ENCODE measurements at places on chromosomes 16 and 17.

GRCh38 chr17:16882243-16882925, 89.5 kb downstream of the TNFRSF13B start:
- H3K27me3 ChIP-seq = no peaks in the 10 kb centered on the region
- H3K36me3 ChIP-seq = no peaks in the 10 kb centered on the region
- no peaks in the 10 kb centered on the region for H3K4me1 ChIP-seq
- no peak for DNase-seq
- no peak overlapping the region for H3K4me3 ChIP-seq

DNA sequence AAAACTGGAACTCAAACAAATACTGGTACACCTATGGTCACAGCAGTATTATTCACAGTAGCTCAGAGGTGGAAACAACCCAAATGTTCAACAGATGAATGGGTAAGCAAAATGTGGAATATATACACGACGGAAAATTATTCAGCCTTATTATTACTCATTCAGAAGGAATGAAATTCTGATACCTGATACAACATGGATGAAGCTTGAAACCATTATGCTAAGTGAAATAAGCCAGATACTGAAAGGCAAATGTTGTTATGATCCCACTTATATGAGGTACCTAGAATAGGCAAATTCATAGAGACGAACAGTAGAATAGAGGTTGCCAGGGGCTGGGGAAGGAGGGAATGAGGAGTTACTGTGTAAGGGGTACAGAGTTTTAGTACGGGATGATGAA, 27.1 kb upstream of the MYLK3 start:
- no peak overlapping the region for H3K4me3 ChIP-seq
- DNase-seq = no peak
- no peak overlapping the region for H3K27ac ChIP-seq
- H3K36me3 ChIP-seq = no peaks in the 10 kb centered on the region

- H3K27ac ChIP-seq = no peak overlapping the region
- H3K4me1 ChIP-seq = no peaks in the 10 kb centered on the region
- no peak for DNase-seq
- no peaks in the 10 kb centered on the region for H3K27me3 ChIP-seq
- no peaks in the 10 kb centered on the region for H3K36me3 ChIP-seq
- H3K4me3 ChIP-seq = no peak overlapping the region
These were observed 78.4 kb upstream of the CDC42EP4 start for GRCh38 chr17:73390221-73390620.

- no peak overlapping the region for H3K4me3 ChIP-seq
- no peak for DNase-seq
- peaks cover 70% of the 10 kb centered on the region for H3K36me3 ChIP-seq
- no peaks in the 10 kb centered on the region for H3K27me3 ChIP-seq
- H3K4me1 ChIP-seq = no peaks in the 10 kb centered on the region
These were observed 10.0 kb downstream of the POLDIP2 start for GRCh38 chr17:28347261-28347891.

GRCh38 chr17:76150712-76151622, 9.9 kb upstream of the FOXJ1 start:
- no peaks in the 10 kb centered on the region for H3K4me1 ChIP-seq
- peak overlapping the region; percentile 23 for H3K27ac ChIP-seq
- H3K36me3 ChIP-seq = no peaks in the 10 kb centered on the region

GRCh38 chr16:57758331-57759117, 23.0 kb downstream of the KATNB1 start:
- DNase-seq = no peak
- no peak overlapping the region for H3K4me3 ChIP-seq
- H3K27ac ChIP-seq = no peak overlapping the region
- H3K36me3 ChIP-seq = peaks cover 23% of the 10 kb centered on the region

DNA sequence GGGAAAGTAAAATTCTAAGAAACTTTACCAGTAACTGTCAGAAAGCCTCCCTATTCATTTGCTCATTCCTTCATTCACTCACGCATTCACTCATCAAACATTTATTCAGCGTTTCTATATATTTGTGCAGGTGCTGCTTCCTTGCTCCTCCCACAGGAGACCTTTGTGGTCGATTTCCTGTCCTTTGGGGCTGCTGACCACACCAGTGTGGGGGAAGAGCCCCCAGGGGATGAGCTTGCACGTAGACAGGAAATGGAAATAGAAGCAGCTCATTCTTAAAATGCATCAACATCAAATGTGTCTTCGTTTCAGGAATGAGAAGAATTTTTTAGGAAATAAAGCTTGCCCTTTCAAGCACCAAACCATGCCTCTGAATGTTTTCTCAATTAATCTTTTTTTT, 9.6 kb downstream of the PIK3R6 start:
- no peak for DNase-seq
- no peaks in the 10 kb centered on the region for H3K4me1 ChIP-seq
- no peaks in the 10 kb centered on the region for H3K27me3 ChIP-seq
- no peaks in the 10 kb centered on the region for H3K36me3 ChIP-seq
- no peak overlapping the region for H3K4me3 ChIP-seq

GRCh38 chr17:28759256-28759865, 15.6 kb downstream of the TRAF4 start:
- H3K27me3 ChIP-seq = no peaks in the 10 kb centered on the region
- peaks cover 16% of the 10 kb centered on the region for H3K36me3 ChIP-seq
- H3K27ac ChIP-seq = no peak overlapping the region
- no peak overlapping the region for H3K4me3 ChIP-seq

DNA sequence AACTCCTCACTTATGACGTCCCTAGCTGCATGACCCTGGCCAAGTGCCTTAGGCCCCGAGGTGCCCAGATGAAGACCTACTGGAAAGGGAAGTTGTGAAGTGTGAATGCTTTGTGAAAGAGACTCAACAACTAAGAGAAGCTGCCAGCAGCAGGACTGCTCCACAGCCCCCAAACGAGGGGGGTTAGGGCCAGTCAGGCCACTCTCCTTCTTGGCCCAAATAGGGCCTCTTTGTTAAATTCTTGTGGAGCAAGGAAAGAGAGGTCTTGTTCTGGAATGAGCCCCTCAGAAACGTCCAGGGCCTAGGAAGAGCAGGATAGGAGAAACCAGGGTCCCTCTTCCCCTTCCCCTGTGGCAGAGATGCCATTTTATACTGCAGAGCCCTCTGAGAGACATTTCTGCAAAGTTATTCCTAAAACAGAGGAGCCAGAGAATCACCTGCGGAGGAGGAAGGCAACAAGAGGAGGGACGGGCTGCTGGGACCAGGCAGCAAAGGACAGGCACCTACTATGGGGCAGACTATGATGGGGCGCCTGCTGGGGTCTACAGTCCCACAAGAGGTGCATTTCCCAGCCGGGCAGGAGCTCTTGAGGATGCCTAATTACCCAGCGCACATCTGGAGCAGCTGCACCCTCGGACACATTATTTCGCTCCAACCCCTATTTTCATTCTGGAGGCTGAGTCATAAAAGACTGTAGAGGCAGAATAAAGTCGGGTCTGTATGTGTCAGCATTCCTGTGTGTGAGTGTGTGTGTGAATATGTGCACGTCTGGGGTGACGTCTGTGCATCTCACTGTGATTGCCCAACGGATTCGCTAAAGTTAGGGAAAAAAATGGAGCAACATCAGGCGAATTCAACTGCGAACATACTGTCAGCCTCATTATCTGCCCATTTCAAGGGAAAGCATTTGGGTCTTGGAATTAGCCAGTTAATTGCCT, 11.4 kb upstream of the HOXB9 start:
- no peak overlapping the region for H3K27ac ChIP-seq
- no peak for DNase-seq
- peaks cover 78% of the 10 kb centered on the region for H3K27me3 ChIP-seq
- peaks cover 4% of the 10 kb centered on the region for H3K4me1 ChIP-seq
- no peaks in the 10 kb centered on the region for H3K36me3 ChIP-seq

- H3K36me3 ChIP-seq = no peaks in the 10 kb centered on the region
- H3K4me3 ChIP-seq = no peak overlapping the region
- H3K4me1 ChIP-seq = peaks cover 8% of the 10 kb centered on the region
- no peak for DNase-seq
These were observed 58.5 kb downstream of the HS3ST3B1 start for GRCh38 chr17:14359163-14360020.

- H3K4me3 ChIP-seq = peak within 1 kb of the TSS; percentile 88
- H3K4me1 ChIP-seq = peaks cover 18% of the 10 kb centered on the region
- H3K27me3 ChIP-seq = no peaks in the 10 kb centered on the region
- peak within 1 kb of the TSS; percentile 88 for H3K27ac ChIP-seq
- DNase-seq = peak; percentile 92
These were observed at the start of gene BPTF for GRCh38 chr17:67824735-67825626. BPTF (plus strand) TSS chr17:67825503; CDS start chr17:67825725, 222 bp downstream.

DNA sequence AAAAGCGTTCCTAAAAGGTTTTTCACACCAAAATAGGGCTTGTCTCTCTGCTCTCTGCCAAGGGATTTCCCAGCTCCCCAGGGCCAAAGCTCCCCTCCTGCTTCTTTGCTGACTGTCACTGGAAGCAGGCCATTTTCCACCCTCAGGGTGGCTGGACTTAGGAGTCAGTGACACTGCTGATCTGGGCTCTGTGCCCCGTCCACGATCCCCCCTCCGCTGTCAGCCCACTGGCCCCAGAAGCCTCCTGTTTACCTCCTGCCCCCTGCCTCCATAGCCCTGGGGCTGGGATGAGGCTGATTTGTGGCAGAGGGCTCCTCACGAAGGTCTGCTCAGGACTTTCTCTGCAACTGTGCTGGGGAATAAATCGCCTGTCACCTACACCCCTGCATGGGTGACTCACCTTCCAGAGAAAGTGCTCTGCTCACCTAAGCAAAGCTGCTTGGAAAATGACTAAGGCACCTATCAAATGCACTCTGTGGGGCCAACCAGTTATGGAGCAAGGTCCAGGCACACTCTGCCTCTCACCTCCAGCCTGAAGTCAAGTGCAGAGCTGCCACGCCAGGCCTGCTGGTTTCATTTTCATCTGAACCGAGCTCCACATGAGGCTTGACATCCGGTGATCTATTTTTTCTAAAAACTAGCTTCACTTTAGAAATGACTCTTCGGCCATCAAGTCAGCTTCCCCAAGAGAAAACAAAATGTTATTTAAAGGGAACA, 4.9 kb downstream of the MAP3K14 start:
- H3K27me3 ChIP-seq = no peaks in the 10 kb centered on the region
- peak; percentile 90 for DNase-seq
- peak overlapping the region; percentile 11 for H3K4me3 ChIP-seq
- H3K36me3 ChIP-seq = no peaks in the 10 kb centered on the region
- peak overlapping the region; percentile 89 for H3K27ac ChIP-seq
- peaks cover 89% of the 10 kb centered on the region for H3K4me1 ChIP-seq

DNA sequence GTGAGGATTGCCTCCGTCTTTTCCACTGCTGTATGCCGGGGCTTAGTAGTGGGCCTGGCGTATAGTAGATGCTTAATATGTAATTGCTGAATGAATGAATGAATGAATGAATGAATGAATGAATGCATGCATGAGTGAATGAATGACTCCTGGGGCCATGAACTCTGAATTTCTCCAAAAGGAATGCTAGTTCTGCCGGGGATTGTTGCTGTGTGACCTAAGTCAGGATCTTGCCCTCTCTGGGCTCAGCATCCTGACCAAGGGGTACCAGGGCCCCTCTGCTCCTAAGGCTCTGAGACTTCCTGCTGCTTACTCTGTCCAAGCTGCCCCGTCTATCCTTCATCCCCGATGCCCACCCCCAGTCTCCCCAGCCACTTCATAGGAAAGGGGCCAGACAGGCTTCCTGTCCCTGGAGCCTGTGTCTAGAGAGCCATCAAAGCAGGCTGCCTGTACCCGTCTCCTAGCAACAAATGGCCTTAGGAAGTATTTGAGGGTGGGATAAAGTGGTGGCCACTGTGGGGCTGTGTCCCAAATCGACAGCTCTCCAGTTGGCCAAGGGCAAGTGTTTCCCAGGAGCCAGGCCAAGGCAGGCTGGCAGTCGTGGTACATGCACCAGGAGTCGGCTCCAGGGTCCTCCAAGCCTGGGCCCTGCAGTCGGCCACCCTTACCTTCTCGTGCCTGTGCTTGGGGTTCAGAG, 11.6 kb upstream of the MPRIP start:
- no peak overlapping the region for H3K4me3 ChIP-seq
- H3K27me3 ChIP-seq = no peaks in the 10 kb centered on the region
- no peaks in the 10 kb centered on the region for H3K36me3 ChIP-seq
- H3K27ac ChIP-seq = no peak overlapping the region
- H3K4me1 ChIP-seq = peaks cover 38% of the 10 kb centered on the region

GRCh38 chr17:76956846-76957540, 88.8 kb downstream of the MGAT5B start:
- no peak for DNase-seq
- no peak overlapping the region for H3K4me3 ChIP-seq
- no peaks in the 10 kb centered on the region for H3K4me1 ChIP-seq
- no peaks in the 10 kb centered on the region for H3K27me3 ChIP-seq
- no peak overlapping the region for H3K27ac ChIP-seq
- H3K36me3 ChIP-seq = no peaks in the 10 kb centered on the region

- no peak overlapping the region for H3K4me3 ChIP-seq
- no peaks in the 10 kb centered on the region for H3K27me3 ChIP-seq
- DNase-seq = no peak
- no peak overlapping the region for H3K27ac ChIP-seq
- no peaks in the 10 kb centered on the region for H3K36me3 ChIP-seq
These were observed 34.2 kb upstream of the PABPN1L start for GRCh38 chr16:88900662-88901052.

DNA sequence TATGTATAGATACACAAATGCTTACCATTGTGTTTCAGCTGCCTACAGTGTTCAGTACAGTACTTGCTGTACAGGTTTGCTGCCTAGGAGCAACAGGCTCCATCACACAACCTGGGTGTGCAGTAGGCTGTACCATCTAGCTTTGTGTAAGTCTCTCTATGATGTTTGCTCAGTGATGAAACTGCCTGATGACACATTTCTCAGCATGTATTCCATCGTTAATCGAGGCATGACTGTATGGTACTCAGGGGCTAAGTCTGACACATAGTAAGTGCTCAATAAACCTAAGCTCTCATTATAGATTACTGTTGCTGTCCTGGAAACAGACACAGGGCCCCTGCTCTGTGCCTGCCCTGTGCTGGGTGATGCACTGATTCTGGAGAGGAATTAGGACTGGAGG, 18.1 kb downstream of the KCNJ12 start:
- H3K27ac ChIP-seq = no peak overlapping the region
- no peaks in the 10 kb centered on the region for H3K27me3 ChIP-seq
- no peaks in the 10 kb centered on the region for H3K36me3 ChIP-seq
- no peak for DNase-seq
- no peak overlapping the region for H3K4me3 ChIP-seq

- H3K4me3 ChIP-seq = no peak overlapping the region
- no peaks in the 10 kb centered on the region for H3K27me3 ChIP-seq
- no peaks in the 10 kb centered on the region for H3K36me3 ChIP-seq
- peaks cover 14% of the 10 kb centered on the region for H3K4me1 ChIP-seq
- H3K27ac ChIP-seq = no peak overlapping the region
These were observed 2.9 kb upstream of the CCDC102A start for GRCh38 chr16:57539072-57539796.

GRCh38 chr17:38584350-38584925, 21.3 kb downstream of the SRCIN1 start:
- no peaks in the 10 kb centered on the region for H3K36me3 ChIP-seq
- H3K4me3 ChIP-seq = no peak overlapping the region
- no peak overlapping the region for H3K27ac ChIP-seq
- peaks cover 13% of the 10 kb centered on the region for H3K4me1 ChIP-seq
- peak; percentile 64 for DNase-seq

DNA sequence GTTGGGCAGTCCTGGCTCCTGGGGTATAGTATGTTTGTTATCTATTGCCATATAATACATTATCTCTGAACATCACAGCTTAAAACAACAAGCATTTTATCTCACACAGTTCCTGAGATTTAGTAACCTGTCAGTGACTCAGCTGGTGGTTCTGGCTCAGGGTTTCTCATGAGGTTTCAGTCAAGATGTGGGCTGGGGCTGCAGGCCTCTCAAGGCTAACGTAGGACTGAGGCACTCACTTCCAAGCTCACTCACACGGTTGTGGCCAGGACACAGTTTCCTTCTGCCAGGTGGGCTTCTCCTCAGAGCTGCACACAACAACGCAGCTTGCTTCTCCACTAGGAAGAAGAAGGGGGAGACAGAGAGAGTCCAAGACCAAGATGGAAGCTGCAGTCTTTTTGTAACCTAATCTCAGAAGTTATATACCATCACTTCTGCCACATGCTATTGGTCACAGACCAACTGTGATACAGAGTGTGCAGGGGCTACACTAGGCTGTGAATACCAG, 10.3 kb upstream of the MED13 start:
- H3K36me3 ChIP-seq = no peaks in the 10 kb centered on the region
- H3K27ac ChIP-seq = no peak overlapping the region
- no peak overlapping the region for H3K4me3 ChIP-seq
- no peaks in the 10 kb centered on the region for H3K27me3 ChIP-seq
- no peaks in the 10 kb centered on the region for H3K4me1 ChIP-seq
